Psoas muscle (tissue), 8 donors: ENCODE measurements at places on chromosomes 6 and 20. TPM values are rescaled to one million over a fixed set of nuclear protein-coding genes. Genes with fewer than 3 reads are reported as not detected.

The CALHM6 gene
- 0.50 TPM for total RNA-seq

The SUMO4 gene
- 0.32 TPM for total RNA-seq

The CALHM4 gene
- total RNA-seq = 0.27 TPM

The TTPAL gene
- total RNA-seq = 6.3 TPM

The RAD21L1 gene
- not detected for total RNA-seq

The E2F1 gene
- 1.1 TPM for total RNA-seq

The TP53TG5 gene
- total RNA-seq = not detected

The TBC1D32 gene
- total RNA-seq = 0.54 TPM

The SCUBE3 gene
- not detected for total RNA-seq

The RIMS1 gene
- total RNA-seq = 2.0 TPM

The DYNLT2 gene
- total RNA-seq = 1.3 TPM

The RHAG gene
- not detected for total RNA-seq

The TPD52L1 gene
- 106 TPM for total RNA-seq

The ISM1 gene
- total RNA-seq = 1.8 TPM

The NHLRC1 gene
- 3.0 TPM for total RNA-seq

The RNF144B gene
- 44.0 TPM for total RNA-seq

The GABRR2 gene
- total RNA-seq = 0.34 TPM

The MCM8 gene
- total RNA-seq = 8.0 TPM

The RAB23 gene
- 5.9 TPM for total RNA-seq

The PNPLA1 gene
- not detected for total RNA-seq

The F13A1 gene
- 30.1 TPM for total RNA-seq

The PTCHD4 gene
- 0.19 TPM for total RNA-seq

The ERVFRD-1 gene
- total RNA-seq = 0.06 TPM

The EYS gene
- total RNA-seq = not detected

The OTOR gene
- total RNA-seq = not detected

The RBM24 gene
- 135 TPM for total RNA-seq

The ABHD16B gene
- not detected for total RNA-seq

The TSHZ2 gene
- total RNA-seq = 3.8 TPM

The GSTA4 gene
- total RNA-seq = 12.8 TPM

The CEP43 gene
- total RNA-seq = 7.3 TPM

The ELOVL2 gene
- total RNA-seq = 0.77 TPM

The WFDC5 gene
- total RNA-seq = not detected
